COLO829 (cell line): ENCODE measurements at places on chromosomes 7 and 10.

- DNase-seq = peak; percentile 23
Observed at GRCh38 chr7:80392229-80393169, 119.4 kb downstream of the GNAT3 start.

GRCh38 chr10:1128115-1128514 lies 71.9 kb downstream of the WDR37 start:
- no peak for DNase-seq

DNA sequence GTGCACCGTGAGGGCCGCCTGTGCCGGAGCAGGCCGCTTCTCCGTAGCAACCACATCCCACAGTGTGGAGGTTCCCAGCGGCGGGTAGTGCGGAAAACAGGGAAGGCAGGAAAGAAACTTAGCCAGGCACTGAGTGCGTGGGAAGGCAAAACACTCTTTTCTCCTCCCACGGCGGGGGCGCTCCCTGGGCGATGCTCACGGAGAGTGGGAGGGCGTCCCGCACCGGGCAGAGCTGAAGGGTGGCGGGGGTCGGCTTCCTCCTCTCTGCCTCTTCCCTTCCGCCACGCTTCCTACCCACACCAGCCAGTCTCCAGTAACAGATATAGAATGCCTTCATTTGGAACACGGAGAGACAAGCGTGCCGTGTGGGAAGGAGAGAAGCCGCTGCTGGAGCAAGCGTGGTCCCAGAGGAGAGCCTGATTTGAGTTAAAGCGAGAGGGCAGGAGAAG lies 252.5 kb downstream of the PAXIP1 start:
- no peak for DNase-seq

DNA sequence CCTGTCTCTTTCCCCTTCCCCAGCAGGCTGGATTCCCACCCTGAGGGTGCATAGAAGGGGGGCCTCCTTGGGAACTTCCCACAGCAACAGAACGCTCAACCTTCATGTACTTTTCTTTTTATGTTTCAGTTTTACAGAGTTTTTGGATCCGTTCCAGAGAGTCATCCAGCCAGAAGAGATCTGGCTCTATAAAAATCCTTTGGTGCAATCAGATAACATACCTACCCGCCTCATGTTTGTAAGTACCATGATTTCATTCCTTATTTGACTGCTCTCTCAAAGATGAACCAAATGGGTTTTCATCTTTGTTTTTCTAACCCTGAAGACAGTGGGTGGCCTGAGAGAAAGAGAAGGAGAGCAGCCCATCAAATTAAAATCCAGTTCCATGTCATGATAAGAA lies 46.7 kb downstream of the PLPP4 start:
- DNase-seq = no peak

GRCh38 chr10:31304291-31304970 lies 14.6 kb upstream of the ZEB1 start:
- no peak for DNase-seq

DNA sequence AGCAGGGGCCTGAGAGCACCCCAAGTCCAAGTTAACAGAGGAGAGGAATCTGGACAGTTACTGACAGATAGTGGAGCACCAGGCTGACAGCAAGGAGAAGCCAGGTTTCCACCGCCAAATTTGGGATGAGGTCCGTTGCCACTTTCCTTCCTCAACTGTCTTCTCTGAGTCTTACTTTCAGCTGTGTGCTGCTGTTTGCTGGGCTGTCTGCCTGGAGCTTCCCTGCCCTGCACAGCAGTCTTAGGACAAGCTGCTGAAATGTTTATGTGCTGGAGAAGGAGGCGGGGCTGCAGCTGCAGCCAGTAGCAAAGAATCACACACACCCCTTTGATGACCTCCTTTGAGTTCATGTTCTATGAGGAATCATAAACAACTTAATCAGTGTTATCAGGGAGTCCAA lies 17.4 kb upstream of the CYP3A7 start:
- DNase-seq = no peak

- DNase-seq = no peak
Observed at GRCh38 chr7:108723381-108723814, 153.7 kb downstream of the DNAJB9 start.

DNA sequence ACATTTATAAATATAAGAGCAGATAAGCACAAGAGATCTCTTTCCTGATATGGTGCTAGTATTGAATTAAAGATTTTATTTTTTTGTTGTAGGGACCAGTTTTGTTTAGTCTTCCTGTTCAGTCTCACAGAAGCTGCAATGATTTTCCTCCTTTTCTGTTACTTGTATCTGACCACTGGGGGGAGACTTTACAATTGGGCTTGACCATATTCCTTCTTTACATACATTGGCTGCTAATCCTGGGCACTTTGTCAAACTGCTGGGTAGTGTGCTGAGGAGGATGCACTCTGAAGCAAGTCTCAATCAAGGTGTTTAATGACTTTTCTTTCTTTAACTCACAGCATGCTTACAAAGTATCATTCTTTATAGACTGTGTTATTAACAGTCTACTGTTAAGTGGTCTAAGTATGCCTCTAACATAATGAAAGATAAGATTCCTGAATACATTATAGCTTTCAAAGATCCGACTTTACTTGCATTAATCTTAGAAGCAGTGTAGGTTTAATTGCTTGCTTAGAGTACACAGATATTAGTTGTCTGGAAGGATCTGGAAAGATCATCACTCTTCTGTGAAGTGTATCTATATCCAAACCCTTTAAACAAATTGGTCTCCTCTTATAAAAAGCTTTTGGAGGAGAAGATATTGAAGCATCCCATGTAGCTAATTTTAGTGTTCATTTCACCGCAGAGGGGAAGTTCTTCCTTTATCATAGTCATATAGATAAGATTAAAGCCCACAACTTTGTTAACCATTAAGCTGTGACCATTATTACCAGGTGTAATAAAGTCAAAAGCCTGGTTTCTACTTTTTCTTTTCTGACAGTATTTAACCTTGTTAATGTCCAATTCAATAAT lies 3.1 kb downstream of the PALS2 start:
- peak; percentile 72 for DNase-seq

DNA sequence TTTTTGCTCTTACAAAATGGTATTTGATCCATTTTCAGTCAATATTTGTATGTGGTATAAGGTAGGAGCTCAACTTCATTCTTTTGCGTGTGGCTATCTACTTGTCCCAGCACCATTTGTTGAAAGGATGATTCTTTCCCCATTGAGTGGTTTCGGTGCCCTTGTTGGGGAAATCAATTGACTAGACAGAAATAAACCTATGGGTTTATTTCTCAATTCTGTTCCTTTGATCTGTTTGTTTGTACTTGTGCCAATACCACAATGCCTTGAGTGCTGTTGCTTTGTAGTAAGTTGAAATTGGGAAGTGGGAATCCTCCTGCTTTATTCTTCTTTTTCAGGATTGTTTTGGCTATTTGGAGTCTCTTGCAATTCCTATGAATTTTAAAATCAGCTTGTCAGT lies 41.0 kb downstream of the SNX10 start:
- no peak for DNase-seq

- no peak for DNase-seq
Observed at GRCh38 chr7:37035631-37036030, 311.3 kb upstream of the AOAH start.

GRCh38 chr7:72279203-72279602 lies 132.9 kb downstream of the CALN1 start:
- DNase-seq = no peak

DNA sequence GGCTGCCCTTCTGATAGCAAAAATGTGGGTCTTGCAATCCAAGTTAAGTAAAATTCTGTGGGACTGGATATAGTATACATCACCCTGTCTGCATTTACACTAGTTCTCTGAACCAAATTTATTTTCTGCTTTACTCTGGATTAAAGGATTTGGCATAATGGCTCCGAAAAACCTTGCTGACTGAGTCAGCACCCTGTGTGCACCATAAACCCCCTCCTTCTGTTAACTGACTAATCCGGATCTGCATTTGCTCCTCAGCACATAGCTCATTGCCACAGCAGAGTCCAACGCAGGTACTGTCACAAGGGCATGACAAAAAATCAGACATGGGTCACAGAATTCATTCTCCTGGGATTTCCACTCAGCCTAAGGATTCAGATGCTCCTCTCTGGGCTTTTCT lies 1.3 kb downstream of the OR2A5 start:
- no peak for DNase-seq

- no peak for DNase-seq
Observed at GRCh38 chr7:96034940-96035727, 262.8 kb downstream of the DYNC1I1 start.

- peak; percentile 35 for DNase-seq
Observed at GRCh38 chr7:80699045-80699638, 60.7 kb downstream of the CD36 start.

DNA sequence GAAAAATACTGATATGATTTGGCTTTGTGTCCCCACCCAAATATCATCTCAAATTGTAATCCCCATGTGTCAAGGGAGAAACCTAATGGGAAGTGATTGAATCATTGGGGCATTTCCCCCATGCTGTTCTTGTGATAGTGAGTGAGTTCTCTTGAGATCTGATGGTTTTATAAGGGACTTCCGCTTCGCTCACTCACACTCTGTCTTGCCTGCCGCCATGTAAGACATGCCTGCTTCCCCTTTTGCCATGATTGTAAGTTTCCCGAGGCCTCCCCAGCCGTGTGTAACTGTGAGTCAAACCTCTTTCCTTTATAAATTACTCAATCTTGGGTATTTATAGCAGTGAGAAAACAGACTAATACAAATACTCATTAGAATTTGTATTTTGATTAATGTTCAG lies 5.1 kb upstream of the MRPS17 start:
- DNase-seq = no peak

DNA sequence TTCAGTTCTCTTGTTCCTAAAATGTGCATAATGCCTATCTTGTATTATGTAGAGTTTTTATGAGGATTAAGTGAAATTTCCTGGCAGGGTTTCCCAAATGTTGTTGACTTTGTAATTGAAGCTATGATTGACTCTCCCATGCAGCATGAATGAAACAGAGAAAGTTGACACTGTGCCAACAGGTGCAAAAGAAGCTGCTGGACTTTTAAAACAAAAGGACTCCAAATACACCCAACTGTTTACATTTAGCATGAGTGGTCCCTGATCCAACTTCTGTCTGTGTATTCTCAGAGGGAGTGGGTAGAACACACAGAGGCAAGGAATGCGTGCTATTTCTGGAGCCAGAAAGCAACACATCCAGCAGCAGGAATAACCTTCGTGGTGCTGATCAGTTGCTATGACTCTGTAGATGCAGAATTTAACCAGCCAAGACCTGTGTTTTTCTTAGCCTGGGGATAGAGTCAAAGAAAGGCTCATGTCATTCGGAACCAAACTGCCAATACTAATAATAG lies 14.4 kb upstream of the RBM20 start:
- DNase-seq = no peak

DNA sequence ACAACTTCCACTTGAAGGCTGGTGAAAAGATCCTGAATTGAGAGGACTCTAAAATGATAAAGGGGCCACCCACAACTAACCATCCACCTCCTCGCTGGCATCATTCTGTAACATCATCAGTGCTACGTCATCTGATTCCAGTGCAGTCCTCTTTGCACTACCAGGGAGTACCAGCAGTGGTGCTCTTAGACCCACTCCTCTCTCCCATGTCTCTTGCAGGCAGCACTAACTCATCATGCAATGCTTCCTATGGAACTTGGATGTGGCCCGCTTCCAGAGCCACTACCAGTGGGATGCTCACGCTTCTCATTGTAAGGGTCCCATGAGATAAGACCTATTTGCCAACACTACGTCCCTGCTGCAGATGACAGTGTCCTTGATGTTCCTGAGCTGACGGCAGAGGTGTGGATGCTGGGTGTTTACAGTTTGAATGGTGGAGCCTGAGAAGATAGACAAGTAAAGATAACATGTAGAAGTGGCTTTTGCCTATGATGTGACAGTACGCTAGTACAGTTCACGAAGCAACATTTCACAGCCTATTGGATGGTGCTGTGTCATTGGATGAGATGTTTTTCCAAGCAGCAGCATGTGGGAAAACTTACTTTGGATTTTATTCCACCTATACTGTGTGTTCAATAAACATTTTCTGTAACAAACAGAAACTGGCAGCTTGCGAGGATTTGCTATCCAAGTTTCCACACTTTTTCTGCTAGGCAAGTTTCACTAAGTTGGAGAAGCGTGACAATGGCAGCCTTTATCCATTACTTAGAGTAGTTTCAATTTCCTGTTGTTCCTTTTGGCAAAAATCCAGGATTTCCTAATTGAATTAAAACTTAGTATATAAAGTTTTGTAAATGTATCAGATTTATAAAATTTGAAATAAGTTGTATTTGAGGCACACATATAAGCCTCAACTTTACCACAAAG lies 35.8 kb upstream of the COBL start:
- DNase-seq = peak; percentile 67

GRCh38 chr10:127735723-127736221 lies 1.2 kb upstream of the FOXI2 start:
- no peak for DNase-seq

GRCh38 chr7:119175911-119176627 lies 951.6 kb downstream of the ANKRD7 start:
- DNase-seq = peak; percentile 48

DNA sequence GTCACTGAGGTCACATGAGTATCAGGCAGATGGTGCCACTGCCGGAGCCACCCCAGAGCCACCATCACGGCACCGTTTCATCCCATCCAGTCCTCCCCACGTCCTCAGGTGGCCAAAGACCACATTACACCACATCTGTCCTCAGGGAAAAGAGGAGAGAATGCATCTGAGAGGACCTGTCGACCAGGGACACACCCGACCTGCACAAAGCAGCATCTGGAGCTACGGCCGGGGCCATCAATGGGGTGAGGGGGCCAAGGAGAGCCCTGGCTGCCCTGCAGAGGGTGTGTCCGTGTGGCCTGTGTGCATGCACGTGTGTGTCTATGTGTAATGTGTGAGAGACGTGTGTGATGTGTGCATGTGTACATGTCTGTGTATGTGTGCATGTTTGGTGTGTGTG lies 480.6 kb downstream of the DNAJB6 start:
- DNase-seq = no peak

DNA sequence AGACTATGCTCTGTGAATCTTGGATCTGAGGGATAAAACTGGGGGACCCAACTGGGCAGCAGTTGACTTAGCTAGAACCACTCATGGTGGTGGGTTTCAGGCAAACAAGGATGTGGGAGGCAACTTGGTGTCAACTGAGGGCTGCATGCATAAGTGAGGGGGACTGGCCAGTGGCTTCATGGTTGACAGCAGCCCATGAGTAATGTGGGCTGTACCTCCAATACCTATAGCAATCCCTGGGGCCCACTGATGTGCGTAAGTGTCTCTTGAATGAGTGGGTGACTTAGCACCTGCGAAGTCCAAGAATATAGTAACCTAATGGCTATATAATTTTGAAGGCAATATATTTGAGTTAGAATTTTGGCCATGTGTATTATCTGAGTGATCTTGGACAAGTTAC lies 13.7 kb upstream of the MAP3K8 start:
- DNase-seq = no peak

- no peak for DNase-seq
Observed at GRCh38 chr7:132933072-132933458, 148.8 kb downstream of the CHCHD3 start.

GRCh38 chr10:108412323-108412722 lies 1247.8 kb upstream of the SORCS1 start:
- DNase-seq = no peak

- DNase-seq = no peak
Observed at GRCh38 chr7:2617325-2617905, 14.4 kb upstream of the TTYH3 start.
